Panc1 (cell line): ENCODE measurements at places on chromosomes 12 and 14.

- no peak for DNase-seq
Observed at GRCh38 chr14:72518809-72519377, 375.0 kb downstream of the DPF3 start.

- no peak for DNase-seq
Observed at GRCh38 chr14:79028281-79028680, 858.1 kb downstream of the NRXN3 start.

DNA sequence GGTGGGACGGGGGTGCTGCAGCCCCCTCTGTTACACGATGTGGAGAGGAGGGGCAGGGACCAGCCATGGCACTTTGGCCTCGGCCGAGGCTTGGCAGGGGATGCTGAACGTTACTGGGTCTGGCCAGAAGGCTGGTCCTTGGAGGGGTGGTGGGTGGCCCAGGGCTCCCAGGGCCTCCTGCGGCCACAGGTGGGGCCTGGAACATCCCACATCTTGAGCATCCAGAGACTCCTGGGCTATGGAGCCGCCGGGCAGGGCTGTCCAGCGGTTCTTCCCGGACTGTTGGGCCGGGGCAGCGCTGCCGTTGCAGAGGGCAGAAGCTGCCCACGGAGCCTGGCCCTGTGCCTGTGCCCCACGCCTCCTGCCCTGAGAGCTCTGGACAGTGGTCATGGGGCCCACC is 15.9 kb downstream of the KIF26A start:
- no peak for DNase-seq

DNA sequence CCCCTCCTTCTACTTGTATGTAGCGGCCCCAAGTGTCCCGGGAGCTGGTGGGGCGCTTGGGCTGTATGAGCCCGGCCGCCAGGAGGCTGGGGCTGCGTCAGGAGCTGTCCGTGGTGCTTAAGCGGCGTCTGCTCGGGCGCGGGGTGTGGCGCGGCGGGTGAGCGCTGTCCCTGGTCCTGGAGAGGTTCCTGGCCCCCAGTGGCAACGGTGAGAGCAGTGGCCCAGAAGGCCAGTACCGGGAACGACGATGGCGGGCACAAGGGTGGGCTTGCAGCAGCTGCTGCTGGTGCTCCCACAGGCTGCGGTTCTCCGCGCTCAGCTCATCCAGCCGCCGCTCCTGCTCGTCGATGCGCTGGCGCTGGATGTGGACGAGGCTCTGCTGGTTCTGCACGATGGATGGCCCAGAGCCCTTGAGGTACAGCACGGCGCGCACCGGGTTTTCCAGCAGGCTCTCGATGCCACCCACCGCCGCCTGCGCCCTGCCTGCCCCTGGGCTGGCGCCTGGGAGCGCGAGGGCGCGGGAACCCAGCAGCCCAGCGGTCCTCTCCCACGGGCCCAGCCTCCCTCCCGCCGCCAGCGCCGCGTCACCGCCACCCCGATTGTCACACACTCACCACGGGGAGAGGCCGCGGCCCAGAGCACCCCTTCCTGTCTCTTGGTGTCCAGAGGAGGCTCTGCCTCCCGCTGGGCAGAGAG is 41.9 kb upstream of the FKBP4 start:
- DNase-seq: no peak

DNA sequence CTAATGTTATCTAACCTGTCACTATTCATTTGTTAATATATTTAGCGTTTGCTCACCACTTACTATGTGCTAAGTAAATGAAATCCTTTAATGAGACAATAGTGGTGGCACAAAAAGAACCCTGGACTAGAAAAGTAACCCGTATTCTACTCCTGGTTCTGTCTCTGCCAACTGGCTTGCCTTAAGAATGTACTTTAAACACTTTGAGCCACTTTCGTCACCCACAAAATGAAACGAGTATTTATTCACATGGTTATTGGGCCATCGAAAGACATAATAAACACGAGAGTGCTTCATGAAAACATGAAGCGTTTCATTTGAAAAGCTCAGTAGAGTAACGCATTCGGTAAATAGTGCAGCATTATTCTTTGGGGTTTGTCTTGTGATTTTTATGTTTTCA is 254.7 kb downstream of the EGLN3 start:
- no peak for DNase-seq

GRCh38 chr14:74085047-74085637 is 386 bp downstream of the LIN52 start:
- no peak for DNase-seq

- DNase-seq: no peak
Observed at GRCh38 chr12:112606611-112607365, 184.8 kb upstream of the RPH3A start.

DNA sequence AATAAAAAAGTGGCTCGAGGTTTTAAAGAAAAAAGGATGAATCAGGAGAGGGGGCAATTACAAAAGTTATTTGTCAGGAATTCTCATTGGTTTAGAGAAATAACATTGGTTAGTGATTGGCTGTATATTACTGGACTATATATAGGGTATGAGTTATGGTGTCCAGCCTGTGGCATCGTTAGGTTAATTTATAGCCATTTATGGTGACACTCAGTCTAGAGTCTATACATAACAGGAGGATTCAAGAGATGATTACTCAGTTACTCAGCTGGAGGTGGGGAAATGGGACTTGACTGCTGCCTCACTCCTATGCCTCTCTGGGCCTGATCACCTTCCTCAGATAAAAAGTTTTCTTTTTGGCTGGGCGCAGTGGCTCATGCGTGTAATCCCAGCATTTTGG is 25.6 kb upstream of the NFYB start:
- DNase-seq: no peak

- DNase-seq: no peak
Observed at GRCh38 chr12:42639556-42639955, 50.0 kb upstream of the PRICKLE1 start.

- no peak for DNase-seq
Observed at GRCh38 chr14:87387806-87388205, 605.2 kb downstream of the GALC start.

GRCh38 chr14:75428230-75429104 is 645 bp downstream of the JDP2 start:
- DNase-seq: no peak

DNA sequence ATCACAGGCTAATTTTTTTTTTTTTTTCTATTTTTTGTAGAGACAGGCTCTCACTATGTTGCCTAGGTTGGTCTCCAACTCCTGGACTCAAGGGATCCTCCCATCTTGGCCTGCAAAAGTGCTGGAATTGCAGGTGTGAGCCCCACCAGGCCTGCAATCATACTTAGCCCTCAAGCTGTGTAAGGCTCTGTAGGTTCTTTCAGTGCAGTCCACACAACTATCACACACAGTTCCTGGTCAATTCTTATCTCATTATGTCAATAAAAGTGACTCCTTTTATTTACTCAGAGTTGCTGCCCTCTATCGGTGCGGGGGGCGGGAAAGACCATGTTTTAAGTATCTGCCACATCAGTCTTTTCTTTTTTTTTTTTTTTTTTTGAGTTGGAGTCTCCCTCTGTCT is 29.0 kb downstream of the SLC2A3 start:
- no peak for DNase-seq

DNA sequence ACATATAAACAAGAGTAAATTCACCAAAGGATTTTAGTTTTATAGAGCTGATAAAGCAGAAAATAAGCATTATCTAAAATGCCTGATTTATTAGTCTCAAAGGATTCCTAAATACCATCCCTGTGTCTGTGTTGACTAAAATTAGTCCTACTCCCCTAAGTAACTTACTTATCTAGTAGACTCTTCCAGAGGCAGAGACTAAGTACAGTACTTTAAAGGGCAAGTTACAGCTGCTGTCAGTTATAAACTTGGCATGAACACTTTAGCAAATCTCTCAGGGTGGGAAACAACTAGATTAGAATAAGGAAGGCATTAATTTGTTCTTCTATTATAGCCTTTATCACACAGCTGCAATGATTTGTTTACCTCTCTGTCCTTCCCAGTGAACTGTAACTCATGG is 46.0 kb downstream of the ATP2B1 start:
- no peak for DNase-seq

DNA sequence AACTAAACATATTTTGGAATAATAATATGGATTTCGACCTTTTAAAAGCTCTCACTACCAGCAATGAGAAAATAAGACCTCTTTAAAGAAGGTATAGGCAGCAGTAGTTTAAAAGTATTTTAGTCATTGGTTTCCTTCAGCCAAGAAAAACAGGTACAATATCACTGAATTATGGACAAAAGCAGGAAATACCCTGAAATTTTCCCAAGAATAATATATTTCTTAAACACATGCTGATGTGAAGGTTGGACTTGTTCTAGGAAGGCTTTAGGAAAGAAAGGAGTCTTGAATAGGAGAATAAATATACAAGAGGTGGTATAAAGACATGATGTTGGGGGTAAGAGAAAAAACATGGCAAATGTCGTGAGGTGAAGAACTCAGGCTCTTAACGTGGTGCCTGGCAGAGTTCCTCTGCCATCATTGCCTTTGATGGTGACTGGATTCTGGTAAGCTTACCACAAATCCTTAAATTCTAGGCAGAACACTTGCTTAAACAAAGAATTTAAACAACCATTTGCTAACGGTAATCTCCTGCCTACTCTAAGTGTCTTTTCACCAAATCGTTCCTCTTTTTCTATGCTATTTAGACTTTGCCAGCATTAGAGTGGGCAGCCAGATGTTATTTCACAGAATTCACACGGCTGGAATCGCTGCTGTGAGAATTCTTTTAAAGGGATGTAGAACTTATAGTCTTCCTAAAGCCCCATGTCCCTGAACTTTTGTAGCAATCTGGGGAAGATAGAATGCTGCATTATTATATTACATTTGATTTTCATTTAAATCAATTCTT is 11.9 kb upstream of the NUDT4 start:
- DNase-seq: no peak

GRCh38 chr14:104009297-104009696 is 67.0 kb upstream of the RD3L start:
- DNase-seq: no peak

GRCh38 chr12:74412606-74413230 is 124.9 kb upstream of the ATXN7L3B start:
- no peak for DNase-seq

DNA sequence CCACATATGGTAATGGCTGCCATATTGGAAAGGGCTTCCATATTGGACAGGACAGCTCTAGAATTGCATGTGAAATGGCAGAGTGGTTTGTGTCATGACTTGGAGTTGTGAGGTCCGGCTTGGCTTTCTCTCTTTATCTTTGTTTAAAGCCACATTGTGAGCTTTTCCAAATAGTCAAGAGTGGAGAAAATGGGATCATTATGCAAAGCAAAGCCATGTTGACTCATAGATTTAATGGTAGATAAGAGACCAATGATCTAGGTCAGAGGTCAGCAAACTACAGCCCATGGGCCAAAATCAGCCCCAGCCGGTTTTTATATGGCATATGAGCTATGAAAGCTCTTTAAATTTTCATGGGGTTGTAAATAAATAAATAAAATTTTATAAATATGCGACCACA is 449.1 kb downstream of the BCL11B start:
- DNase-seq: no peak

- DNase-seq: no peak
Observed at GRCh38 chr12:79689477-79690141, 1.2 kb downstream of the PAWR start.

- no peak for DNase-seq
Observed at GRCh38 chr12:95641299-95641952, 90.2 kb upstream of the USP44 start.

DNA sequence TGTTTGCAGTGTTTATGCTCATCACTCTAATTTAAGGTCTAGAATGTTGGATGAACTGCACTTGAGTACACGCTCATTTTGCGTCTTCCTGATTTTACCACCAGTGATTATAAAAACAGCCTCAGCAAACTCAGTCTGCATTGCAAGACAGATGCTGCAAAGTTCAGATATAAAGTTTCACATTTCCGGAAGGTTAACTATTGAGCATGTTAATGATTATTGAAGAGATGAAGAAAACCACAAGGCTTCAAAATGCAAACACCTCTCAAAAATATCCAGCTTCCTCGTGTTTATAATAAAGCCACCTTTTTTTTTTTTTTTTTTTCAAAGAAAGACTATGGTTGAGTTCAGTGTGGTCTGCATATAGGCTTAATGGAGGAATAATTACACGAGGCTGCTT is 92.1 kb upstream of the BMP4 start:
- no peak for DNase-seq

GRCh38 chr14:105061428-105062047 is 3.7 kb downstream of the GPR132 start:
- DNase-seq: no peak

- no peak for DNase-seq
Observed at GRCh38 chr12:119374635-119375034, 40.1 kb downstream of the CCDC60 start.

- no peak for DNase-seq
Observed at GRCh38 chr14:96130854-96131253, 73.8 kb upstream of the BDKRB2 start.

DNA sequence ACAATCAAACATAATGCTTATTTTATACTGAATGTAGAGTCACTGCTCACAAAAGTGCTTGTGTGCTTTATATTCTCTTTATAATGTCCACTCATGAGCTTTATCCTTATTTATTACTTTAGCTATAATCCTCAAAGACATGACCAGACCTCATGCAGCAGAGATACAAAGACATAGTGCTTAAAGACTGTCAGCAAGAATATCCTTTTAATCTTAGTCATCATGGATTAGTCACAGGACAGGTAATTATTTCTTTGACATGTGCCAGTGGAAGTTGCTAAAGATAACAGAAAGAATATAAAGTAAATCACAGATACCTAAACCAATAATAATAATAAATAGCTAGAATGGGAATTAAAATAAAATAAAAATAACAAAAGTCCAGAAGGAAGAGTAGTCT is 707.5 kb downstream of the BCL11B start:
- DNase-seq: no peak

- DNase-seq: no peak
Observed at GRCh38 chr12:56029666-56030293, 8.9 kb downstream of the IKZF4 start.

DNA sequence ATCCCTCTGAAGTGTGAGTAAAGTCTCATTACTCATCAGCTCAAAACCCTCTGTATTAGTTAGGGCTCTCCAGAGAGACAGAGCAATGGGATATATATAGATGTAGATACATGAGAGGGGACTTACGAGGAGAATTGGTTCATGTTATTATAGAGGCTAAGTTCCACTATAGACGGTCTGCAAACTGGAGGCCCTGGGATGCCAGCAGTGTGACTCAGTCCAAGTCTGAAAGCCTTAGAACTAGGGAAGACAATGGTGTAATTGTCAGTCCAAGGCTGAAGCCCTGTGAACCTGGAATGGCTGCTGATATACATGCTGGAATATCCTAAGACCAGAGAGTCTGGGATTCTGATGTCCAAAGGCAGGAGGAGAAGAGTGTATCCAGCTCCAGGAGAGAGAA is 57.3 kb upstream of the CEP83 start:
- DNase-seq: no peak

- DNase-seq: no peak
Observed at GRCh38 chr12:108424026-108424425, 84.9 kb upstream of the CMKLR1 start.
